Stimulated activated naive CD8-positive, alpha-beta T cell treated with anti-CD3 and anti-CD28 coated beads, Interleukin-15, amount 100 ng/mL, for 72 hours (primary cell): ENCODE measurements at places on chromosomes 3 and 15.

- no peak for DNase-seq
Observed at GRCh38 chr3:55661141-55661540, 174.0 kb upstream of the WNT5A start.

DNA sequence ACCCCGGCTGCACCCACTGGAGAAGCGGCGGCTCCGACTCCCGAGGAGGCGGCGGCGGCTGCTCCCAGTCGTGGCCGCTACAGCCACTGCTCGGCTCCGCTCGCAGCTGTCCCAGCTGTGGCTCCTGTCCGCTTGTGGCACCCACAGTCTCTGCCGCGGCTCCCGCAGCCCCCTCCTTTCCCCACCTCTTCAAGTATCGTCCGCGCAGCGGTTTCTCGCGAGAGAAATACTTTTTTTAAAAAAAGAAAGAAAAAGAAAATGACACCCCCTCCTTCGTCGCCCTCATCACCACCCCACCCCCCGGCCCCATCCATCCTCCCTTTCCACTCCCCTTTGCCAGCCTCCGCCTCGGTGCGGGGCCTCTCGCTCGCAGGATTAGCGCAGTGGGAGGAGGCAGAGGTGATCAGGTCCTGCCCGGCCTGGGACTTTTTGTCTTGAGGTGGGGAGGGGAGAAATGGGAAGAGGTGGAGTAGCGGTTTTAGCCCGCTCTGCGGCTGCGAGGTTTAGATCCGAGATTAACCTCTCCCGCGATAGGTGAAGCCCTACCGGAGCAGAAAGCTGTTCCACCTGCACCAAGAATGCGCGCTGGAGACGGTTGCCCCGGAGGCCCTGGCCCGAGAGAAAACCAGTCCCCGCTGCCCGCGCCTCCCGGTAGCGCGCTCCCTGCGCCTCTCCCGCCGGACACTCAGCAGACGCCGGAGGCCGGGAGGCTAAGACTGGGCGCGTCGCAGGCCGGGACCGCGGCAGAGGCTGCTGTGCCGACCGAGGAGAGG, at the start of gene FBN1:
Gene FBN1 (minus strand): TSS at position 152 of the 773 bp plus-strand sequence. CDS start 940 bp downstream, outside the sequence.
- DNase-seq: peak; percentile 25

DNA sequence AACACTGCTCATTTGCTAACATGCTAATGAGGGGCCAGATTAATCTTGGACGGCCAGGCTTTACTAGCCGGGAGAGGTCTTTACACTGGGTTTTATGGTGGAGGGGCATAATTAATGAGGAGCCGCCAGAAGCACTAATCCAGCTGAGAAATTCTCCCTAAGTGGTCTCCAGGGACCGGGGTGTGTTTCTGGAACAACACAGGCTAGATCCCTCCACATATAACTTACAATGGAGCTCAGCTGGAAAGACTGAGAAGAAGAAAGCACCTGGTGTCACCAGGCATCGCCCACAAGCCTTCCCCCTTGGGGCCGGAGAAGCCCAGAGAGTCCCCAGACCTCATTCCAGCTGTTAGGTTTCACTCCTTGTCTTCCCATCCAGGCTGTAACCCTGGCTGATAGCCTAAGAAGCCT, 127.5 kb downstream of the MEGF11 start:
- no peak for DNase-seq

DNA sequence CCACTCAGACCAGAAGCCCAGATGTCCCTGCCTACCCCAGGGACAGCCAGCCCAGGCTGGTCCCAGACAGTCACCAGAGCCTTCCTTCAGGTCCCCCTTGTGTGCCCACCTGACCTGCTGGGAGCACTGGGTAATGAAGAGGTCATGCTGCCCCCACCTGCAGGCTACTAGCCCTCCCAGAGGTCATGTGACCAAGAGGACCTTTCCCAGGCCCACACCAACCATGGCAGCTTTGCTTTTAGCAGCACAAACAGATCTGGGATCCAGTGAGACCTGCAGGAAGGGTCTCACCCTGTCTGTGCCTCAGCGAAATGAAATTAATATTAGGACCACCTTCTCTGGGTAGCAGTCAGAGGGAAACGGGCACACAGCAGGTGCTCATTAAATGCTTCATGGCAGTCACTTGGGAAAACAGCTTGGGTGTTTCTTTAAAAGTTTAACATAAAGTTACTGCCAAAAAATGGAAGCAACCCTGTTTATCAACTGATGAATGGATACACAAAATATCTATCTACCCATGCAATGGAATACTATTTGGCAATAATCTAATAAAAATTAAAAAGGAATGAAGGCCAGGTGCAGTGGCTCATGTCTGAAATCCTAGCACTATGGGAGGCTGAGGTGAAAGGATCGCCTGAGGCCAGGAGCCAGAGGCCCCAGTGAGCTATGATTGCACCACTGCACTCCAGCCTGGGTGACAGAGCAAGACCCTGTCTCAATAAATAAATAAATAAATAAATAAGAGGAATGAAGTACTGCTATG, 43.7 kb downstream of the DNAJB8 start:
- no peak for DNase-seq

- no peak for DNase-seq
Observed at GRCh38 chr3:43923104-43923882, 232.6 kb downstream of the ABHD5 start.

DNA sequence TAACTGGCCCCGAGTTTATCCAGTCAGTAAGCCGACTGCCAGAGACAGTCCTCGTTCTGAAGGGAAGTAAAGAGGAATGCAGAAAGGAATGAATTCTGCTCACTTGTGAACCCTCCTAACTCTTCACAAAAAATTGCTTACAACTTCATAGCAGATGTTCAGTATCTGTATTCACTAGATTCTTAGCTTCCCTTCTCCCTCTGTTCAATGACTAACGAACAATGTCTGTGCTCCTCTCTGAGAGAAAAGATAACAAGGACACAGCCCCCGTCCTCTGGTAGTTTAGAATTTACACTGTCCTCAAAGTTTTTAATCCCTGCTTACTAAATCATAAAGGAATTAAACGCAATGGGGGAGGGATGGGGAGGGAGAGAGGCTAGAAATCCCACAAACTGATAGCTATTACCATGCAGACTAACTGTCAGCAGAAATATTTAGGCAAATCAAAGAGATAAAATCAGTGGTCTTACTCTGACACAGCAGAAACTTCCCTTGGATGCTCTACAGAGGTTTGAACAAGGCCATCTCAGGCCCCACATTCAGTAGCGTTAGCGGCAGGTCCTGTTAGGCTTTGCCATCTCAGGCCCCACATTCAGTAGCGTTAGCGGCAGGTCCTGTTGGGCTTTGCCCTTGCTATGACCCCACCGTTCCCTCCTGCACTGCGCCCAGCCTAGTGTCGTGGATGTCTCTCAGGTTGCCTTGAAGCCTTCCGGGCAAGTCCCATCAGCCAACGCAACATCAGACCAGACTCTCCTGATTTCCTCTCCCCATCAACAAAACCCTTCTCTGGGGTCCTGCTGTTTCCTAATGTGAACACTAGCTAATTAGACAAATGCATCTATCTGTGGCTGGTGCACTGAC, 23.4 kb downstream of the NRROS start:
- no peak for DNase-seq
